ENCODE measurements at places on chromosomes 5 and 9. TPM values are rescaled to one million over a fixed set of nuclear protein-coding genes. Genes with fewer than 3 reads are reported as not detected.
A peak's percentile ranks its signal among the peaks of the same experiment; 100 is the strongest.

TMEM232 gene
- total RNA-seq, result 0.49 TPM

DNA sequence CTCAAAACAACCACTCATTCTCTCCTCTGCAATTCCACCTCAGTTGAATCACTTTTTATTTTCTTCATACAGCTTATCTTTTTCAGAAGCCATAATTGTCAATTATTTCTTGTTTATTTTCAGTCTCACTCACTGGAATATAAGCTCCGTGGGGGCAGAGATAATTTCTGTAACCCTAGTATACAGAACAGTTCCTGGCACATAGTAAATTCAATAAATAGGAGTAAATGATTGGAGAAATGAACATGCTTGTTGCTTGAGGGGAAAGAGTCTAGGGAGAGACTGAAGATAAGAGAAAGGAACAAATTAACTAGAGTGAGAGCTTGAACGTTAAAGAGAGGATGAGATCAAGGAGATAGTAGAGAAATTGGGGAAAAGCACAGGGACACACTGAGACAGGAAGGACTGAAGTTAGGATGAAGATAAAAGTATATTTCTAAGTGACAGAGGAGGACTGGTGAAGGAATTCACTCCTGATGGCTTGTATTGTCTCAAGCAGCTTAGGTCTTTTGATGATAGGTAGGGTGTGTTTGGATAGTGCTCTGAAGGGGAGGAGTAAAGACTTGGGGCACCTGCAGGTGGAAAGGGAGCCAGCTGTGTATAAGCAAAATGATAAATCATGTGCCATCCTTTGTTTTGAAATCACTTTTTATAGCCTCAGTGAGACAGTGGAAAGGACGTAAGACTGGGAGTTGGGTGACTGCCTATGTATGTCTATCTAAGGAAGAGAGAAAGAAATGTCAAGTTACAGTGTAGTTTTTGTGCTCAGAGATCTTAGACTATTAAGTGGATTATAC, 2.2 kb downstream of the NAA35 start:
- H3K27me3 ChIP-seq, result no peaks in the 10 kb centered on the region
- H3K4me3 ChIP-seq, result no peak overlapping the region
- DNase-seq, result no peak
- H3K36me3 ChIP-seq, result peaks cover 33% of the 10 kb centered on the region
- H3K4me1 ChIP-seq, result peaks cover 40% of the 10 kb centered on the region

TTC23L gene
- total RNA-seq, result 0.22 TPM

MARCHF11 gene
- not detected for total RNA-seq

TTC16 gene
- total RNA-seq, result 2.3 TPM

DNA sequence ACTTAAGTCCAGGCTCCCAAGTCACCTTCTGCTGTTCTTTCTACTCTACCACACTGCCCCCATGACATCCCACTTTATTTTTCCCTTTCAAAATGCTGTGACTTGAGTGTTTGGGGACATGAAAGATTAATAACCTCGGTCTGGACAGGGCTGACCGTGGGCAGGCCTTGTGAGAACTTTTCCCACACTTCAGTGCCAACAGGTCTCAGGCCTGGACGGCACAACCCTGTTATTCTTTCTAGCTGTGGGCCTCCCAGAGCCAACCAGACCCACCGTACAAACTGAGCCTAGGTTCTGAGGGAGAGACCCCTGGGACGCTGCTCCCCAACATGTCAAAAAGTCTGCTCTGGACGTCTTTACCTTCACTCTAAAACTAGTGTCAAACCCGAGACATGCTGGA, 153.4 kb downstream of the CEP120 start:
- no peaks in the 10 kb centered on the region for H3K4me1 ChIP-seq
- peaks cover 1% of the 10 kb centered on the region for H3K27me3 ChIP-seq
- no peak for DNase-seq
- no peak overlapping the region for H3K27ac ChIP-seq

GRCh38 chr5:109199289-109199688, 210.5 kb downstream of the PJA2 start:
- no peak for DNase-seq
- H3K4me3 ChIP-seq, result no peak overlapping the region
- H3K36me3 ChIP-seq, result no peaks in the 10 kb centered on the region

- H3K27me3 ChIP-seq, result peaks cover 5% of the 10 kb centered on the region
- H3K27ac ChIP-seq, result no peak overlapping the region
- peaks cover 8% of the 10 kb centered on the region for H3K4me1 ChIP-seq
- no peak overlapping the region for H3K4me3 ChIP-seq
- DNase-seq, result no peak
- H3K36me3 ChIP-seq, result no peaks in the 10 kb centered on the region
These were observed 254.3 kb upstream of the KLF9 start for GRCh38 chr9:70668751-70669150.

DNA sequence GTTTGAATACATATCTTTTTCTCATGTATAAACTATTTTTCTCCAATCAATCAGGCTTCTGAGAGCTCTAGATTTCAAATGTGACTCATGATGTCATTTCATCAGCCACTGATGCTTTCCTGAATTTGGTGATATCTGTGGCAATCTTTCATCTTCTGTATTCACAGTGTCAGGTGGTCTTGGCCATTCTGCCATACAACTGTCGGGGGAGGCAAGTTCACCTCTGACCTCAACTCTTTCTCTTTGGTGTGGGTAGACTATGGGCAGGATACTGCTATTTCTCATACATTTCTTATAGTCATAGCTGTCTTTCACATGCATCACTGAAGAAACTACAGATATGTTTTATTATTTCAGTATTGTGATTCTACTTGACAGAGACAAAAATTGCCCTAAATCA, 414.1 kb upstream of the MEF2C start:
- H3K36me3 ChIP-seq, result no peaks in the 10 kb centered on the region
- peaks cover 2% of the 10 kb centered on the region for H3K4me1 ChIP-seq
- peak; percentile 49 for DNase-seq

All from activated CD8-positive, alpha-beta T cell treated with anti-CD3 and anti-CD28 coated beads for 36 hours (primary cell).